ENCODE measurements at places on chromosomes 3 and 15. TPM values are rescaled to one million over a fixed set of nuclear protein-coding genes. Genes with fewer than 3 reads are reported as not detected.

- DNase-seq, result no peak
These were observed 4.3 kb upstream of the CLK3 start for GRCh38 chr15:74611341-74611740.

DNA sequence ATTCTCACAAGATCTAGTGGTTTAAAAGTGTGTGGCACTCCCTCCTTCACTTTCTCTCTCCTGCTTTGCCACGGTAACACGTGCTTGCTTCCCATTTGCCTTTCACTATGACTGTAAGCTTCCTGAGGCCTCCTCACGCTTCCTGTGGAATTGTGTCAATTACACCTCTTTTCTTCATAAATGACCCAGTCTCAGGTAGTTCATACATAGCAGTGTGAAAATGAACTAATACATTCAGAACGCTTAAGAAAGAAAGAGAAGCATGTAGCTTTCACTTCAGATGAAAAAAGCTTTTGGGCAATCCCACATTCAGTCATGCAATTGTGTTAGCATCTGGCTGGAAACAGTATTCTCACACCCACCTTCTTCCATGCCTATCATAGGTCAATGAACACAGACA lies 24.4 kb downstream of the P3H2 start:
- DNase-seq, result no peak

- DNase-seq, result no peak
These were observed 82.7 kb upstream of the SOX2 start for GRCh38 chr3:181629029-181629428.

GRCh38 chr3:129399895-129400357 lies 28.5 kb downstream of the EFCAB12 start:
- no peak for DNase-seq

GRCh38 chr3:11060500-11061251 lies 68.1 kb downstream of the SLC6A1 start:
- DNase-seq, result peak; percentile 78

DNA sequence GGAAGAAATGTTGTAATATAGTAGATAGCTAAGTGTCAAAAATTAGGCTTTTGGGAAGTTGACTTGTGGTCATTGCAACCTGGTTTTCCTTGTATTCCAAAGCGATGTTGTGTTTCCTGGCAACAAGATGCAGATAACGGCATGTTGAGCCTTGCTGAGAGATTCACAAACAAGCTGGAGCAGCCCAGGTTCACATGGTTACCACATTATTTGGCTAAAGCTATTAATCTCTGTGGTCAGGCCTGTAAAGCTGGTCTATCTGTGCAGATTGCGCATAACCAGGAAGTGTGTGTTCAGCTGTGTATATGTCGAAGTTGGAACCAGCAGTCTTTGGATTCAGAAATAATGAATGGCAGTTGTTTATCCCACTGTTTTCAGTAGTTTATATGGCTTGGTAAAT lies 6.6 kb downstream of the TIPARP start:
- DNase-seq, result no peak

GRCh38 chr3:192057261-192057660 lies 596.3 kb downstream of the PYDC2 start:
- no peak for DNase-seq

DNA sequence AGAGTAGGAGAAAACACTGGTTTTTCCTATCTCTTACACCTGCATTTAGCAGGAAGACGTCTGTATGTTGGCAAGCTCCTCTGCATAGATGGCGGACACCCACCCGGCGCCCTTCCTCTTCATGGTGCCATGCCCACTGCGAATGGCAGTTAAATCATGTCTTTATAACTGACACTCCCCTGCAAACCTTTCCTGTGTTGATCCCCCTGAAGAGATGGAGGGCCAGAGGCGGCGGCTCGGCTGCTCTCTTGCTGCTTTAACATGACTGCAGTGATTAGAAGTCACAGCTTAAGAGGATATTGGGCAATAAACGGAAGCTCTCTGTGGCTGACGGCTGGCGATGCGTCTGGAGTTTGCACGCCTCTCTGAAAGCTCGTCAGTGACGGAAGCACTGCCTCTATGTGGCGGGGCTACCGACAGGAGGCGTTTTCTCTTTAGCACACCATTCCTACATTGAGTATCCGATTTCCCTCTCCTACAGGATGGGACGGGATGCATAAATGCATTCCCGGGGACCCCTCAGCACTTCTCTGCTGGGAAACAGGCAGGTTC lies 25.5 kb upstream of the SNRPA1 start:
- DNase-seq, result peak; percentile 54

- no peak for DNase-seq
These were observed 173.7 kb upstream of the SLC2A2 start for GRCh38 chr3:171200052-171200749.

GRCh38 chr3:61078048-61078752 lies 173.1 kb downstream of the FHIT start:
- no peak for DNase-seq

GRCh38 chr3:21672303-21672702 lies 78.7 kb downstream of the ZNF385D start:
- DNase-seq, result no peak

DNA sequence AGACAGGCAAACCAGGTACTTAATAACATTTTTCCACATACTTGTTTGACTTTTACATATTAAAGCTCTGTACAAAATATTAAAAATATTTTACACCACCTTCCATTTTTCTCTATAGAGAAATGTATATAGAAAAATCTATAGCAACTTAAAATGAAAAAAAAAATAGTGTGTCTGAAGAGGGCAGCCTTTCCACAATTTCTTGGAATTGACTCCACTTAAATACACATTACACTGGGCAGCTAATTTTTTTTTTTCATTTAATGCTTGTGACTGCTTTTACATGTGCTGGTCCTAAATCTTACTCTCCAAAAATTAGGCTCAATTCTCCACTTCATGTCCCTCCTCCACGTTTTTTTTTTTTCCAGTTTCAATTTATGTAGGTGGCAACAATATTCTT lies 427.0 kb upstream of the RBMS3 start:
- no peak for DNase-seq

GRCh38 chr3:107927361-107928083 lies 163.3 kb downstream of the CD47 start:
- DNase-seq, result peak; percentile 84

DNA sequence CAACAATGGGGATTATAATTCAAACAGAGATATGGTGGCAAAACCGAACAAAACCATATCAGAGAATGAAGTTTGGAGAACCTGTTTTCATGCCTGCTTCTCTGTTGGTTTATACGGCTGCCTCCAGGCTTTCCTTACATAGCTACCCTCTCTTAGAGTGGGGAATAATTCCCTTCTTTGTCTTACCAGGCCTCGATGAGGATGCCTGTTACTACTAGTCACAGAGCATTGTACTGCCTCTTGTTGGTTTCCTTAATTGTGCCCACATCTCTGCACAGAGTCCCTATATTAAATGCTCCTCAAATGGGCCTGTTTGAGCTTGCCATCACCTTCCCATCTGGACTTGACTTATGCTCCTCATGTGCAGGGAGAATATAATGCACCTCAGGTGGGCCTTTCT lies 92.9 kb downstream of the NCEH1 start:
- DNase-seq, result no peak

DNA sequence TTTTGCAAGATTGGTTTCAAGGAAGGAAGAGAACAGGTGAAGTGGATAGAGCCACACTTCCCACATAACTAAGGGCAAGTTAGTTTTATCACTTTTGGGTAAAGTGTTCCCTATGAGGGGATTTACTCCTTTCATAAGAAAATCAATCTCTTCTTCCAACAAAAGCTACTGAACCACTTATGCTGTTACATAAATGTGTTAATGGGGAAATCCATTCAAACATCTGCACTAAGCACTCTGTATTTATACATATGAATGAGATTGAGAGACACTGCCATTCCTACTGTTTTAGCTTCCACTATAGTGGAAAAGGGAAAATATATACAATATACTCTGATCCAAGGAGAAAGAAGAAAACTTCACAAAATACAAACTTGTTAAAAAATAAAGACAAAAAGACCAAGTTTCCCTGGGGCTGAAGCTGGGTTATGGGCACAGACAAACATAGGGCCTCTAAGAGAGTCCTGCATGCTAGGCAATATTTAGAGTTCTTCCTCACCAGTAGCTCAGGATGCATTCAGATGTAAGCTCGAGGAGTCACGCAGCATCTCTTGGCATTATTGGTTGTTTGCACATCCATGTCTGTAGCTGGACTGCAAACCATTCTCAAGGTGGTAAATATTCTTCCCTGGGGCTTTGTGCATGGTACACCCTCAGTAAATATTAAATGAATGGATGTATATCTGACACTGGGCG lies 454.2 kb downstream of the FGF12 start:
- no peak for DNase-seq

- no peak for DNase-seq
These were observed 123.2 kb downstream of the LRRK1 start for GRCh38 chr15:101042320-101042719.

DNA sequence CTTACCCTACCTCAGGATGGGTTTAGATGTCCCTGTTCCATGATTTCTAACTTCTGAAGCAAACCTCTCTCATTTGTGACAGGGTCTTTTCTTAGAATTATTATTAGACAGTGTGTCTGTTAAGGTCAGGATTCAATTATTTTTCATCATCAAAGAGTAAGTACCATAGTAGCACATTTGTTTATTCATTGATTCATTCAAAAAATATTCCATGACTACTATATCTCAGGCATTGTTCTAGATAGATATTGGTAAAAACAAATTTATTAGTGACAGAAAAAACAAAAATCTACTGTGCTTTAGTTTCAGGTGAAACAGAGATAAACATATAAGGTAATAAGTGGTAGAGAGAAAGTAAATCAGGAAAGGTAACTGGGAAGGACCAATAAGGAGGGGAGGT lies 3.5 kb upstream of the PLOD2 start:
- DNase-seq, result no peak

- no peak for DNase-seq
These were observed 54.5 kb downstream of the PSMD6 start for GRCh38 chr3:63968612-63969350.

TMEM42 gene
- total RNA-seq, result 10.0 TPM

MYH15 gene
- 0.07 TPM for total RNA-seq

STX19 gene
- not detected for total RNA-seq

STRA6 gene
- not detected for total RNA-seq

C3orf49 gene
- total RNA-seq, result not detected

Measured in left ventricle myocardium superior (tissue), 1 donor.